ENCODE measurements at places on chromosomes 13 and 19.

- no peak for DNase-seq
Observed at GRCh38 chr13:65724226-65724625, 1505.9 kb downstream of the PCDH9 start.

GRCh38 chr19:944171-944567, 18.3 kb downstream of the ARID3A start:
- peak; percentile 68 for DNase-seq

DNA sequence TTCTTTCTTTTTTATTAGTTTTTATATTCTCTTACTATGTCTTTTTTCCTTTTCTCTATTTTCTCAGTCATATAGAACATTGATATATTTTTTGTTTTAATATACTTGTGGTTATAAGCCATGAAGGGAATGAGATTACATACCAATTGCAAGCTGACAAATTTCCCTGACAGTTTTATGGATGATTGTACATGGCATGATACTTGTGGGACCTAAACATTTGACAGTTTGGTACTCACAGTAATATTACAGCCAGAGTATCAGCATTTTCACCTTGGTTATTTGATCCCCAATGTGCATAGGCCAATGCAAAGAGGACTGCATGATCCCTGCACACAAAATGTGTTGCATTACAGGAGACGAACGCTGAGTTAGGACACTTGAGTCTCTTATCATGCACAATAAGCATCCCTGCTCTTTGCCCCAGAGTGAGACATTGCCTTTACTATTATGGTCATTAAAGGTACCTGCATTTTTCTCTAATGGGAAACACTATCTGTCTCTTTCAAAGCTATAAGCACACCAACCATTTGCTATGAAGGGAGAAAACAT, 713.4 kb upstream of the PCDH20 start:
- DNase-seq, result no peak

GRCh38 chr19:34838248-34838647, 65.2 kb upstream of the ZNF599 start:
- DNase-seq, result no peak

- DNase-seq, result no peak
Observed at GRCh38 chr13:29039212-29039611, 219.1 kb downstream of the MTUS2 start.

GRCh38 chr13:95124959-95125358, 176.3 kb downstream of the ABCC4 start:
- no peak for DNase-seq

GRCh38 chr19:45306040-45306439, 16.6 kb downstream of the CKM start:
- DNase-seq, result no peak

DNA sequence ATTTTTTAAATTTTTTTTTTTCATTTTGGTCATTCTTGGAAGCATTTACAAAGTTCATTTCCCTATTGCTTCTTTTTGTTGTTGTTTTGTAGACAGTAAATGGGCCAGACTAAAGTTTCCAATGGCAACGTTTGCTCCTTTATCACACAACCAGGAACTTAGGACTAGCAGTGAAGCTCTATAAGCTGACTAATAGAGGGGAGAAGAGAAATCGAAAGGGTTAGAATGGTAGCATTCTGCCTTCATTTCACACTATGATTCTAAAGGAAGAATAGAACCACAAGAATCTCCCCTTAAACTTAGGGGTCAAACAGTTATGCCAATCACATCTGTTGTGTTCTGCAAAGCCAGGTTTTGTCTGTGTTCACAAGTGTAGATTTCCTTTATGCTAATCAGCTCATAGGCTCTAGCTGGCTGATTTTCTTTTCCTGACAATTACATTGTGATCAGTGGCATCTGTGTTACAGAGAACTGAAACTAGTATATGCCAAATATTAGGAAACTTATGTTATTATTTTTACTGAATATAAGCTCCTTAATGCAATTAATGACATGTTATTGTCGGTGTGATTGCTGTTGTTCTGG, 467.3 kb downstream of the DACH1 start:
- DNase-seq, result no peak

DNA sequence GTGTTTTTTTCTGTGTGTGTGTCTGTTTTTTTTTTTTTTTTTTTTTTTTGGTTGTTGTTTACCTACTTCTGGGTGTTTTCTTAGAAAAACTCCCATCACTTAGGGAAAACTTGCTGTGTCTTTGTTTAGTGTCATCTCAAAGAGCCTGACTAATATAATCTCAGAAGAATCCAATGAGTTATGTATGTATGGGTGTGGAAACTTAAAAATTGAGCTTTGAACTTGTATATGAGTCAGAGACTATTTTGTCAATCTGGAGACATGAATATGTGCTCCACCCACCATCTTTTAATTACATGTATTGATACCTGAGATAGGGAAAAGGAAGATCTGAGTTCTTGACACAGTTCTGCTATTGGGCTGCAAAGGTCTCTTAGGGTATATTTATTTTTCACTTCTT, 140.7 kb upstream of the SPRY2 start:
- DNase-seq, result no peak

- no peak for DNase-seq
Observed at GRCh38 chr19:1809678-1810077, 2.4 kb downstream of the ATP8B3 start.

GRCh38 chr19:1624458-1624857, 19.2 kb upstream of the UQCR11 start:
- peak; percentile 70 for DNase-seq

DNA sequence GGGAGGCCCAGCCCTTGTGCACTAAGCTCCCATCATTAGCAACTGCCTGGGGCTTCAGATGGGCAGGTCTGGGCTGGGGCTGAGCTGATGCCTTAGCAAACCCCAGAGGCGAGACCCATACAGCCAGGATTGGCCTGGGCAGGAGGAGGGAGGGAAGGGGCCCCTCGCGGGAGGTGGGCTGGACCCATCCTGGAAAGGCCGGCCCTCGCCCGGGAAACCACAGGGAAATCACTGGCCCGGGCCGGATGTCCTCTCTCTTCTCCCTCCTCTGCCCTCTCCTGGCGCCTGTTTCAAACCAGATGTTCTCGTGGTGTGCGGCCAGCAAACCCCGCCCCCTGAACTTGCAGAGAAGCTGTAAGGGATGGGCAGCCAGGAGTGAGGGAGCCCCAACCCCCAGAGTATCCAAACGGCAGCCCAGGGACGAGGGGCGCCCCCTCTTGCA, 43.1 kb downstream of the TMEM255B start:
- no peak for DNase-seq

DNA sequence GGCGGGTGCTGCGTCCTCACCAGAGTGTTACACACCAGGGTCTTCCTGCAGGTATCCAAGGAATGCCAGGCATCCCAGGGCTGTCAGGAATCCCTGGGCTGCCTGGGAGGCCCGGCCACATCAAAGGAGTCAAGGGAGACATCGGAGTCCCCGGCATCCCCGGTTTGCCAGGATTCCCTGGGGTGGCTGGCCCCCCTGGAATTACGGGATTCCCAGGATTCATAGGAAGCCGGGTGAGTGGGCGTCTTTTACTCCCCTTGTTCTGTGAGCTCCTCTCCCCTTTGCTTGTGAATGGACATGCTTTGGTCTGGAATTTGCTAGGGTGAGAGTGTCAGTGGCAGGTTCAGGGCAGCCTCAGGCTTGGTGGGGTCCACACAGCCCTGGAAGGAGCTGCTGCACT, 75.9 kb downstream of the RAB20 start:
- no peak for DNase-seq

DNA sequence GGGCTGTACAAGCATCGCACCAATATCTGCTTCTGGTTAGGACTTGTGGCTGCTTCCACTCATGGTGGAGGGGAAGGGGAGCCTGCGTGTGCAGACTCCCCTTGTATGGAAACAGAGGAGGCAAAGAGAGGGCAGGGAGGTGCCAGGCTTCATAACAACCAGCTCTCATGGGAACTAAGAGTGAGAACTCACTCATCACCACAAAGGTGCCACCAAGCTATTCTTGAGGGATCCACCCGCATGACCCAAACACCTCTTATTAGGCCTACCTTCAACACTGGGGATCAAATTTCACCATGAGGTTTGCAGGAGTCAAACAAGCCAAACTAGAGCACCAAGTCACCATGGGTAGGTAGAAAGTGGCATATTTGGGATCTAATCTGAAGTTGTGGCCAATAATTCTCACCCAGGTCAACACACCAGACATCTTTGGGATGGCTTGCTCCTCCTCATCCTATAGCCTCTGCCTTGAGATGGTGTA, 46.4 kb downstream of the RUBCNL start:
- DNase-seq, result no peak

- DNase-seq, result peak; percentile 22
Observed at GRCh38 chr13:45847554-45848224, 3.9 kb downstream of the SIAH3 start.

- no peak for DNase-seq
Observed at GRCh38 chr19:10433131-10433536, 12.8 kb downstream of the PDE4A start.

DNA sequence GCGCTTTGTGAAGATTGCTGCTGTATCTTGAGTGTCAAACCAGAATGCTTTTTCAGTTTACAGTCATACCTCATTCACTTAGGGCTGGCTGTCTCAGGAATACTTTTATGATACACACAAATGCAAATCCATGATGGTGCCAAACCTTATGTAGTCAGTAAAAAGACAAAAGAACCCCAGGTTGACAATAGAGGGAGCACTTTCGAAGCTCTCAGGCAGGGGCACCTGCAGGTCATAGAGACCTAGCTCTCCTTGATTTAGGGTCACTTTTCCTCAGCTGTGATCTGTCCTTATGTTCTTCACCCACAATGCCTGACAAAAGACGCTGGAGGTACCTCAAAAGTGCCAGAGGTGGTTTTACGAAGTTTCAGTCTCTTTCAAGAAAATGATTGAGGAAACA, 172.2 kb downstream of the DNAJC15 start:
- DNase-seq, result no peak

- DNase-seq, result no peak
Observed at GRCh38 chr13:98490195-98490836, 86.6 kb downstream of the STK24 start.

- DNase-seq, result no peak
Observed at GRCh38 chr13:26722321-26722720, 38.3 kb downstream of the GPR12 start.

DNA sequence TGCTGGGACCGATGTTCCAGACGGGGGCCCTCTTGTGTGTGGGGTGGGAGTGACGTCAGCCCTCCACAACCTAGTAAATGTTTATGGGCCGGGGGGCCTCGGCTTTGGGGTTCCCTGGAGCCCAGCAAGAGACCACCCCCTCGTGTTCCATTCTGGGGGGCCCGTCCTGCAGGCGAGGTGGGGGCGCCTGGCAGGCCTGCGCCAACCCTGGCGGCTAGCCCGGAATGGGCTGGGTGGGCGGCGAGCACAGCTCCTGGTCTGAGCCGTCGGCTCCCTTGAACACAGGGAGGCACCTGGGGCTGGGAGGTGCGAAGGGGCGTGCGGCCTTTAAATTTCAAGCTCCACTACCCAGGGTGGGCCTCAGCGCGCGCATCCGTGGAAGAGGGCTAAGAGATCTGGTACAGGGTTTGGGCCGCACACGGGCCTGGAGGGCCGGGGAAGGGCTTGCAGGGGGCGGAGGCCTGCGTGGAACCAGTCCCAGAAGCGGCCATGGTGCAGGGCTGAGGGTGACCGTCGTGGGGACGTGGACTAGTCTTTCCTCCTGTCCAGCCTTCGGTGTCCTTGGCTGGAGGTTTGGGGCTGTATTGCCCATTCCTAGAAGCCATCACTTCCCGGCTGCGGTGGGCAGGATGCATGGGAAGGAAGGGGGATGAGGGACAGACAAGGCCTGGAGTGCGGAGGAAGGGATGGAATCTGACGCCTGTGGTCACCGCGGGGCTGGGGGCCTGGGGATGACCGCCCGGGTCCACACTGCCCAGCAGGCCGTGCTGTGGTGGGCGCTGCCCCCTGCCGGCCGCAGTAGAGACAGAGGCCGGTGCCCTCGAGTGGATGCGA, 11.4 kb downstream of the NDUFA11 start:
- no peak for DNase-seq

DNA sequence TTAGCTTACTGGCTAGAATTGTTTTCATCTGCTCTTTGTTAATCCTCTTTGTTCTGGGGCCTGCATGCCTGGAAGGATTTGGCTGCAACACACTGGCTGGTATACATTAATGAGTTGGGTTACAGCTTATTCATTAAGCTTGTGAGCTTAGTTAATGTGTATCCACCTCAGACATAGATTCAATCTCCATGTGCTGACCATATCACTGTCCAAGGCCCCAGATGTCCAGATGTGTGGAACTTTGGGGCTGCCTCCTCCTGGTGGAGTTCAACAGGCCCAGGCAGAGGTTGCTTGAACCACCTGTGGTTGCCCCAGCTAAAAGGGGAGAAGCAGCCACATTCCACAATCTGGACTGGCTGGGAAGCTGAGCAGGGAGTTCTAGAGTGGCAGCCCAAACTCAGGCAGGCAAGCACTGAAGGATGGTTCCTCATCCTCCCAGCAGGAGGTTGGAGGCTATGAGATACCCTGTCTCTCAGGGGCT, 5.4 kb downstream of the DIAPH3 start:
- no peak for DNase-seq

DNA sequence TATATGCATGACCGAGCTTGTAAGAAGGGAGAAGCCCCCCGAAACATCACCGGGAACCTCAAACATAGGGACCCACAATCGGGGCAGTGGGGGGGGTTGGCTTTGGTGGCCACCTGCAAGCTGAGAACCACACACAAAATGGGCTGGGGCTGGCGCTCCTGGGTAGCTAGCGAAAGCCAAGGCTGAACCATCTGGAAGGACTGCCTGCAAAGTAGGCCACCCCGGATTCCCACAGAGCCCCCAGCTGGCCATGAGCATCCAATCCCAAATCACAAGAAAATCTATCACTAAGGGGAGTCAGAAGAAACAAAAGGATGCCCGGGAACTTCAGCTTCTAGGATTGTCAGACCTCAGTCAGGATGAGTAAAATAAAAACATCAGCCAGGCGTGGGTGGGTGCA, 2.8 kb upstream of the PSPN start:
- DNase-seq, result no peak

DNA sequence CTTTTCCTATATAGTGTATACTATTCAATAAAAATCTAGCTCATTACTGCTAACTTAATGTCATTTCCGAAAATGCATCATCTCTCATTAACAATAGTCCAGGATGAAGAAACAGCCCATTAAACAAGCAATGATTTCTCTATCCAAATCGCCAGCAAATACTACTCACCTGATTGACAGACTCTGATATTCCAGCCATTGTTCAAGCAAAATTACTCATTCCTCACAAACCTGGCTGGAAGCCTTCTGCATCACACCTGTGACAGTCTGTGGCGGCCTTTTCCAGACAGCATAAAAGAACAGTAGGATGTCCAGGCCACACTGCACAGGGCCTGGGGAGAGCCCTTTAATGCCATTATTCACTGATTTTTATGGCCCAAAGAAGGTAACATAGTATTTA, 115.9 kb downstream of the ABCC4 start:
- DNase-seq, result no peak

GRCh38 chr13:49646688-49647087, 18.4 kb downstream of the ARL11 start:
- DNase-seq, result no peak

DNA sequence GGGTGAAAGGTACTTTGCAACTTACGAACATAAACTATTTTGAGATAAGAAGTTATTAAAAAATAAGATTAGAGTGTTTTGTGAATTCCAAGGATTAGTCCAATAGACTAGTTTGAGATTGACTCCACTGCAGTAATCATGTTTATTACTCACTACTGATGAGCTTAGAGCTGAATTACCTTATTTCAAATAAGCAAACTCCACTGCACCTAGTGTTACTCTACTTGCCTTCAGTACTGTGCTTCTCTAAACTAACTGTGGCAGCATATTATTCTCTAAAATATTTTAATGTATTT, 111.7 kb downstream of the MIPEP start:
- no peak for DNase-seq

GRCh38 chr13:108278466-108278865, 8.9 kb downstream of the TNFSF13B start:
- no peak for DNase-seq
